Activated T-helper 2 cell treated with anti-CD3 and anti-CD28 coated beads, Interferon-gamma antibody, Interleukin-2, Interleukin-4, amounts not matched to agents 10 μg/mL and 5 μg/mL and 100 μg/mL, durations not matched to agents 14 hours and 24 hours and 36 hours (primary cell): ENCODE measurements at places on chromosomes 3 and 15. TPM values are rescaled to one million over a fixed set of nuclear protein-coding genes. Genes with fewer than 3 reads are reported as not detected.
A peak's percentile ranks its signal among the peaks of the same experiment; 100 is the strongest.

DNA sequence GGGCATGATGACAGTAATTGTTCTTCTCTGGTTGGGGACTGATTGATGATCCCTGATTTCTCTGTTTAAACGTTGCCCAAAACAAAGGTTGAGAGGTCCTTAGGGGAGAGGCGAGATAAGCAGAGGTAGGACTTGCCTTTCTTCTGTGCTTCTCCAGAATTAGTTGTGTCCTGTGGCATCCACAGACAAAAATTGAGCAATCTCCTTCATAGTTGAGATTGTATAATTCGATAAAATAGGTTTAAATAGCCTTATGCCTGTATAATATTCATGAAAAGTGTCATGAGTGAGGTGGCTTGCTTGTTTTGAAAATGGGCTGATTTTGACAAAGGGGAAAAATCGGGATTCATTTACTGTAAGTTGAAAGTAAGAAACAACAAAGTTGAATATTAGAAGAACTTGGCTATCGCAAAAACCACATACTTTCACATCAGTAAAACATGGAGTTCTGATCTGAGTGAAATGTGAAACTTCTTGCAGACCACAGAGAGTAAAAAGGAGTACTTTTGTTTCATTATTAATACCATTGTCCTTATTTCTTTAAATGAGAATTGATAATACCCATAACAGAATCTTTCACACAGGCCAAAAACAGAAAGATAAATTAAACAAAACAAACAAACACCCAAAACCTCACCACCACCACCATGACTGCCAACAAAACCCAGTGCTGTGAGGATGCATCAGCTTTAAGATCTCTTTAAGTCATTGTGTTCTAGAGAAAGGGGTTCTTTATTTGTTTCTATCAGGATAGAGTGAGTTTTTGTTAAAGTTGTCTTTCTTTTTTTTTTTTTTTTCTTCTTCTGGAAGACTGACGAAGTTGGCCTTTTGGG lies 155.7 kb downstream of the LPP start:
- peaks cover 37% of the 10 kb centered on the region for H3K36me3 ChIP-seq
- H3K4me3 ChIP-seq = peak overlapping the region; percentile 48
- H3K27ac ChIP-seq = peak overlapping the region; percentile 79
- peaks cover 25% of the 10 kb centered on the region for H3K4me1 ChIP-seq

GRCh38 chr15:96670389-96670788 lies 339.9 kb downstream of the NR2F2 start:
- DNase-seq = no peak
- H3K4me3 ChIP-seq = no peak overlapping the region
- H3K27ac ChIP-seq = no peak overlapping the region
- H3K4me1 ChIP-seq = no peaks in the 10 kb centered on the region

GRCh38 chr3:84547971-84548970 lies 410.5 kb upstream of the CADM2 start:
- no peak overlapping the region for H3K4me3 ChIP-seq
- H3K27ac ChIP-seq = no peak overlapping the region
- H3K27me3 ChIP-seq = no peaks in the 10 kb centered on the region
- no peaks in the 10 kb centered on the region for H3K36me3 ChIP-seq

The GATM gene
- 2.3 and 3.2 TPM in 2 replicates for total RNA-seq

The SLC28A2 gene
- total RNA-seq = not detected in 2 replicates

- H3K27me3 ChIP-seq = peaks cover 5% of the 10 kb centered on the region
- DNase-seq = no peak
- H3K4me1 ChIP-seq = no peaks in the 10 kb centered on the region
- H3K4me3 ChIP-seq = no peak overlapping the region
- no peaks in the 10 kb centered on the region for H3K36me3 ChIP-seq
- H3K27ac ChIP-seq = no peak overlapping the region
Measured at GRCh38 chr3:106635826-106636225, 741.4 kb upstream of the CCDC54 start.

The RFTN1 gene
- 90.4 and 93.7 TPM in 2 replicates for total RNA-seq

GRCh38 chr3:122263058-122263457 lies 62.0 kb upstream of the CSTA start:
- H3K27ac ChIP-seq = no peak overlapping the region
- peaks cover 10% of the 10 kb centered on the region for H3K4me1 ChIP-seq
- H3K36me3 ChIP-seq = no peaks in the 10 kb centered on the region
- no peak for DNase-seq

- no peaks in the 10 kb centered on the region for H3K4me1 ChIP-seq
- H3K4me3 ChIP-seq = no peak overlapping the region
- no peaks in the 10 kb centered on the region for H3K36me3 ChIP-seq
- no peak overlapping the region for H3K27ac ChIP-seq
- no peak for DNase-seq
Measured at GRCh38 chr15:32730677-32731654, 13.2 kb downstream of the GREM1 start.

- no peak overlapping the region for H3K4me3 ChIP-seq
- no peak overlapping the region for H3K27ac ChIP-seq
- no peaks in the 10 kb centered on the region for H3K36me3 ChIP-seq
- no peak for DNase-seq
- H3K27me3 ChIP-seq = peaks cover 2% of the 10 kb centered on the region
Measured at GRCh38 chr3:115548611-115549010, 74.7 kb upstream of the GAP43 start.

DNA sequence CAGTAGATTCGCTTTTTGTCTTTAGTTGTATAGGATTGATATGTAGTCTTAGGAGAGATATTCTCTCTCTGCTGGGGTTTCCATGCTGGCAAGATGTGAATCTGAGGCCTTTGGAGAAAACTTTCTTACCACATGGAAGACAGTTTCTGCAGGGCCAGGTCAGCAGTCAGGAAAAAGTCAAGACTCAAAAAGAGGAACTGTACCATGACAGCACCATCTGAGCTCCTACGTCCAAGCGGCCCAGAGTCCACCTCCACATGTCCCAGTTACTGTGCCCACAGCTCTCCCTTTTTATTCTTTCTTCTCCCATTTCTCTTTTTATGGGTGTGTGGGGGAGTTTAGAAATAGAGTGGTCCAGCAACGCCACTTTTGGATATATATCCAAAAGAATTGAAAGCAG lies 172.0 kb downstream of the MTHFS start:
- no peak for DNase-seq
- no peaks in the 10 kb centered on the region for H3K36me3 ChIP-seq
- H3K4me1 ChIP-seq = no peaks in the 10 kb centered on the region
- H3K27ac ChIP-seq = no peak overlapping the region

GRCh38 chr3:129663930-129664646 lies 57.6 kb upstream of the PLXND1 start:
- H3K4me3 ChIP-seq = no peak overlapping the region
- H3K27ac ChIP-seq = no peak overlapping the region
- no peaks in the 10 kb centered on the region for H3K4me1 ChIP-seq
- H3K36me3 ChIP-seq = no peaks in the 10 kb centered on the region
- DNase-seq = no peak
- no peaks in the 10 kb centered on the region for H3K27me3 ChIP-seq

The LMAN1L gene
- 0.32 TPM in 1 of 2 replicates, not detected in the other for total RNA-seq

DNA sequence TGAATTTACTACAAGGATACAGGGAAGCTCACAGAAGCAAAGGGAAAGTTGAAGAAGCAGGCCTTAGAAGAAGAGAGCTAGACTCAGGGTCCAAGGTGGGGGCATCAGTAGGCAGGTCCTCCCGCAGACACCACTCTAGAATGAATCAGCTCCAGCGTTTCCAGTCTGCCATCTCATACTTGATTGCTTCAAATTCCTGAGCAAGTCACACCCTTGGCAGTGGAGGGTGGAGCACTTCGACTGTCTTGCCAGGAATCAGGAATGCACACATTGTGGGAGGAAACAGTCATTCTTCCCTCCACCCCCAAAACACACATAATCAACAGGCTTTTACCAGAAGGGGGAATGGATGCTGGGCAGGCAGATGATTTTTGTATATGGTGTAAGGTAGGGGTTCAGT lies 78.5 kb downstream of the CHCHD6 start:
- no peaks in the 10 kb centered on the region for H3K4me1 ChIP-seq
- H3K4me3 ChIP-seq = no peak overlapping the region
- no peak overlapping the region for H3K27ac ChIP-seq
- no peak for DNase-seq

DNA sequence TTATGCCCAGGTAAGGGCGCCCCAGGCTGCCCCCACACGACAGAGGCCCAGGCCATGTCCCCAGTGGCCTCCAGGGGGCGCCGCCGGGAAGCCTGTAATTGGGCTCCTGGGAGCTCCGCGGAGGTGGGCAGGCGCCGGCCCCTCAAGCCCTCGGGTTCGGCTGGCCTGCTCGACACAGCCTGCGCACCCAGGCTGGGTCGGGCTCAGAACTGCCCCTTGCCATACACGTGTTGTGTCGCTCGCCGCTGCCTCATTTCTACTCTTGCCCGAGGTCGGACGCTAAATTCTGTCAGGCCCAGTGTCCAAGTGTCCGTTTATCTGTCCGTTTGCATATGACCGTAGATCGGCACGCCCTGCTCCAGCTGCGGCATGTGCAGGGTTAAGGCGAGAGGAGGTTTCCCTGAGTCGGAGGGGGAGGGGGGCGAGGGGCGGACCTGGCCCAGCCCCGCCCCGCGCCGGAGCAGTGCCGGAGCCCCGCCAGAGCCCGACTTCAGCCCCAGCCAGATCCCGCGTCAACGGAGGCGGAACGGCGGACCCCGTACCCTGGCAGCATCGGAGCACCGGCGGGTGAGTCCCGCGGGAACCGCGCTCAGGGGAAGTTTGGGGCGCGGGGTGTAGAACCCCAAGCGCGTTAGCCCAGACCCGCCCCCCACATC lies at the start of gene KLHDC8B:
Gene KLHDC8B (plus strand): TSS at position 480 of the 656 bp plus-strand sequence. CDS start 1,172 bp downstream, outside the sequence.
- peaks cover 6% of the 10 kb centered on the region for H3K36me3 ChIP-seq
- peak within 1 kb of the TSS; percentile 84 for H3K4me3 ChIP-seq
- no peaks in the 10 kb centered on the region for H3K27me3 ChIP-seq
- H3K27ac ChIP-seq = peak within 1 kb of the TSS; percentile 48
- DNase-seq = peak; percentile 73

- no peak for DNase-seq
- no peak overlapping the region for H3K4me3 ChIP-seq
- H3K4me1 ChIP-seq = no peaks in the 10 kb centered on the region
- no peak overlapping the region for H3K27ac ChIP-seq
- H3K27me3 ChIP-seq = no peaks in the 10 kb centered on the region
Measured at GRCh38 chr3:123371426-123371825, 77.5 kb downstream of the ADCY5 start.

The DUOX2 gene
- total RNA-seq = 0.02 TPM in 1 of 2 replicates, not detected in the other

The PEX11A gene
- 1.0 and 1.8 TPM in 2 replicates for total RNA-seq

DNA sequence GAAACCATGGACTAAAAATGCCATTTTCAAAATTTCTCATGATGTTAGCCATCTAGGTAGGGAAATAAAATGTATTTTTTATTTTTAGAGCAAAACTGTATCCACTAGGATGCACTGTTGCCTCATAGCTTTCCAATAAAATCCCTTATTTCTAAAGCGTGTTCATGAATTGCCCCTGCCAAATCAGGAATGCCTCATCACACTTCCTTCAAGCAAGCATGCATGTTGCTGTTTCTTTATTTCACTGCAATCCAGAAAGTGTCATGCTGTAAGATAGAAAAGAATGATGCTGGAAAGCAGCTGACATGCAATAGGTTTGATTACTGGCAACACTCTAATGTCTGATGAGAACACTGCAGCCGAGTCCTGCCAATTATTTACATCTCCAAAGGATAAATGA lies 239.5 kb downstream of the CHL1 start:
- no peaks in the 10 kb centered on the region for H3K4me1 ChIP-seq
- H3K27ac ChIP-seq = no peak overlapping the region
- DNase-seq = no peak

The C2CD4A gene
- not detected in 2 replicates for total RNA-seq
